Panc1 (cell line): ENCODE measurements at places on chromosomes 5 and 9.

DNA sequence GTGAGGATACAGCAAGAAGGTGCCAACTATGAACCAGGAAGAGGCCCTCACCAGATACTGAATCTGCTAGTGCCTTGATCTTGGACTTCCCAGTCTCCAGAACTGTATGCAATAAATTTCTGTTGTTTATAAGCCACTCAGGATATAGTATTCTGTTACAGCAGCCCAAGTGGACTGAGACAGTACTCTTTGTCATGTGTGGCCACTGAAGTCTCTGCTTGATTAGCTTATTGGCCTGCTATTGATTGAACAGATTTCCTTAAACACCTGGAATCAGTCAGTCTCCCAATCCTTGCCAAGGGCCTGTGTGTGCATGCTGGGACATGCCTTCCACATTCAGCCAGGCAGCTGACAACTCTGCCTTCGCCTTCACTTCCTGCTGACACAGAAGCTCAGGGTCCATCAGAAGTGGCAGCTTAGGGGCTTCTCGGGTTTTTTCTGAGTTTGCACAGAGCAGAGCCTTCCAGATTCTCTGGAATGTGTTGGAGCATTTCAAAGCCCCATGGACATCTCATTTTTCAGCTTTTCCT, 13.7 kb upstream of the ROR2 start:
- no peak for DNase-seq

- DNase-seq = no peak
These were observed 29.4 kb downstream of the ABITRAM start for GRCh38 chr9:108963459-108964143.

DNA sequence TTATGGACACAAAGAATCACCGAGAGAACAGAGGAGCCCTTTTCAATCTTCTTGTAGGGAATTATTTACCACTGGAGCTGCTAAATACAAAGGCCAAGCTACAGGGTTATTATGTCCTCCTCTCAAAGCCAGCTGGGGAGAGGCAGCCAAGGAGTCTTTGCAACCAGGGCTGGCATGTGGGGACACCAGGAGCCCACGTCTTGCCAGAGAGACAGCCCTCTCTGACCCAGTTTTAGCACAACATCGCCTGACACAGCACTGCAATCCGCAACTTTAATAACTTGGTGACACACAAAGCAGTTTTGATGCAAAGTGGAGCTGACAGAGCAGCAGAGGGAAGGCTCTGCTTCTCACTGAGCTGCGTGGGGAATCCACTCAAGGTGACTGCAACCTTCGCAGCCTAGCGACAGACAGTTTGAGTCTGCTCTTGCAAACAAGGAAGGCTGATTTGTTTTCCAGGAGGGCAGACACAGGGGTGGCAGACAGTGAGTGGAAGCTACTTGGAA, 33.6 kb downstream of the TLR4 start:
- no peak for DNase-seq

GRCh38 chr5:157454273-157454672, 5.7 kb upstream of the NIPAL4 start:
- no peak for DNase-seq

DNA sequence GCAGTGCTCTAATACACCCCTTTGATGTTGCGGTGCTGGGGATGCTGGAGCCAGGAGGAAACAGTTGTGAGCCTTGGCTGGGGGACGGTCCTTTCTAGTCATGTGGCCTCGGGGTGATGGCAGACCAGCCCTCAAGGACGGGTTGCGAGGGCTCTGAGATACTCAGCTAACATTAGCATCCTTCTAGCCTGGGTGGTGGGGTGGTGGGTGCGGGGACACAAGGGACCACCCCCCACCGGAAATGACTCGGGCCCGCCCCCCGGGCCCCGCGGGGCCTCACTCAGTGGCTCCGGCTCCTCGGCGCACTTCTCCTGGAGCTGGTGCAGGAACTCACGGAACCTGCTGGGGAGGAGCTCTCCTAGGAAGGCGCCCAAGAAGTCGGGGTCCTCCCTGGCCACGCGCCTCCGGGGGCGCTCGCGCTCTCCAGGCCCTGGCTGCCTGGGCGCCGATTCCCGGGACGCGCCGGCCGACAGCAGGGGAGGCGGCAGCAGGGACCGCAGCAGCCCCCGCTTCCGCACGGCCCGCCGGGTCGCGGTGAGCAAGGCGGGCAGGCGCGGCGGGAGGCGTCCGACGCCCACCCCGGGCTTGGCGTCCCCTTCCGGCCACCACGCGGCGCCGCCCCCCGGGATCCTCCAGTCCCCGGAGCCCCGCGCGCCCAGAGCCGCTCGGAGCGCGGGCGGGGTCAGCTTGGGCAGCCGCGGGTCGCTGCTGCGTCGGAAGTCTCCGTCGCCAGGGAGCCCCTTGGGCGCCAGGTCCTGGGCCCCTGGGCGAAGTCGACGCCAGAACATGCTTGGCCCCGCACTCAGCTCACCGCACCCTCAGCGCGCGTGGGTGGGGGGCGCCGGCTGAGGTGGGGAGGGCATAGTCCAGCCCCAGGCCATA, 873 bp downstream of the C9orf50 start:
- DNase-seq = no peak

GRCh38 chr9:78280982-78281668, 15.8 kb upstream of the PSAT1 start:
- DNase-seq = no peak

DNA sequence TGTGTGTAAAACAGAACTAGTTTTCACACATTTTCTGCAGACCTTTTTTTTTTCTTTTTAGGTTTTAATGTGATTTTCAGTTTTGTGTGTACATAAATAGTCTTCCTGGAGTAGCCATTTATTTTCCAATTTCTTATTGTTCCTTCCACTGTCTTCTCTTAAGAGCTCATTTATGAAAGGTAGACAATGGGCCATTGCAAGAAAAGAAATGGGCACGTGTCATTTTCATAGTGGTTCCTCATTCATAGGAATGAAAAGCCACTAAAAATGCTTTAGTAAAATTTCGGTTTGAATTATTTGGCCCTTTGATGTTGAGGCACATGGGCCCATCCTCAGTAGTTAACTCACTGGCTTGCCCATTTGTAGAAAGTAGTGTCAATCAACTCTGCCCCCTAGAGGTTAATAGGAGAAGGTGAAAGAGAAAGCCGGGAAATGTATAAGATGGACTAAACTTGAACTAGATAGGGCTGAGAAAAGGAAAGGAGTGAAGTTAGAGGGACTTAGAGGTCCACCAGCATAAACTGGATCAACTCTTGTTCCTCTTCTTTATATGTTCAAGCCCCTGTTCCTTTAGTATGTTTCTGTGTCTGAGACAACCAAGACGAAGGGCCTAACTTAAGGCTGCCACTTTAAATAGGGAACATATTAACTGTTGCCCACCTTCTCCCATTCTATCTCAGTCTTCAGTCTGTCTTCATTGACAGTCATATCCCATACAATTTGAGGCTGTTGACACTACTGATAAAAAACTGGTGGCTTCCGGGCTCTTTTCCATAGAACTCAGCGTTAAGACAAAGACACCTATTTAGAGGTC, 72.6 kb downstream of the SMARCA2 start:
- peak; percentile 7 for DNase-seq

DNA sequence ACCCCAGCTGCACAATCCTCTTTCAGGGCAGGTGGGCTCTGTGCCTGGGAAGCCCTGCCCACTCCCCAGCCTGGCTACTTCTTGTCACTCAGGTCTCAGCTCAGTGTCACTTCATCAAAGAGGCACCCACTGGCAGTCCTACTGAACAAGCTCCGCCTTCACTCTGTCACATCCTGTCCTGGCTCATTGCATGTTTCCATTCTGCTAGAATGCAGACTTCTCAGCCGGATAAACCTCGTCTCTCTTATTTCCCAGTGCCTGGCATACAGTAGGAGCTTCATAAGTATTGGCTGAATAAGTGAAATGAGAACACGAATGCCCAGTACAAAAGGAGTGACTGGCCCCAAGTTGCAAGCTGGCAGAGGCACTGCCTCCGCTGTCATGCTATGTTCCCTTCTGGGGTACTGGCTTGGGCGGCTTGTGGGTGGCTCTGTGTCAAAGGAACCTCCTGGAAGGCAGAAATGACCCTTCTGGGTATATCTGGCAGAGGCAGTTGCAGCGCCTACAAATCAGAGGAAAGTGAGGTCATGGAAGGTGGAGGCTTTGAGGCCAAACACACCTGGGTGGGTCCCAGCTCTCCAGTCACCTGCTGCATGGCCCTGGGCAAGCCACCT, 98.3 kb upstream of the PHYKPL start:
- no peak for DNase-seq

- no peak for DNase-seq
These were observed 85.8 kb downstream of the AOPEP start for GRCh38 chr9:94812343-94812742.

DNA sequence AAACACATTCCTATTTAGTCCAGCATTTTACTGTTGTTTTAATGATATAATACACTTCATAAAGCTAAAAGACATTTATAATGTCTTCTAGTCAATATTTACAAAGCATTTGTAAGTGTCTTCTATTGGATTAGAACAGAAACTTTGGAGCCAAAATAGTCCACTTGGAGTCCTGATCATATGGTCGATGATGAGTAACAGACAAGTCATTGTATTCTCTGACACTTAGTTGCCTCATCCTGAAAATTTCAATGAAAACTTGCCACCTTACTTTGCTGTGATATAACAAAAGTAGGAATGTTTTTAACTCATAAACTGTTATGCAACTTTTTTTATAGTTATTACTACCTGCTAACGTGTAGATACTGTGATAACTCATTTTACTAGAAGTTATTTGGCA, 132.5 kb downstream of the GABRB2 start:
- no peak for DNase-seq

- no peak for DNase-seq
These were observed 513 bp downstream of the FAM193B start for GRCh38 chr5:177553671-177554429.

DNA sequence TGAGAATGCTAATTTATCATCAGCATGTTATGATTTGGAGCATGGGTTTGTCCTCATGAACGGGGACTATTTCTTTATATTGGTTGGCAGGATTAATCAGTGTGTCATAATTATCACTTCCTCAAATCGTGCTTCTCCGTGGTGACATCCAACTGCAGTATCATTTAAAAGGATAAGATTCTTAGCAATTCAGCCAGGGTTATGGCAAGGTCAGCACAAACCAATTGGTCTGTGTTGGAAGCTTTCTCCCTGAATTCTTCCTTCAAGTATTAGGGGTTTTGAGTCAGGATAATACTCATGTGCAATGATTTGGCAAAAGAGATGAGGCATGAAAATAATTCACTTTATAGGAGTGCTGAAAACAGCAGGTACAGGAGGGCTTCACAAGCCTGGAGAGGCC, 5.5 kb upstream of the CAMLG start:
- no peak for DNase-seq

GRCh38 chr9:105887679-105888078, 193.3 kb downstream of the TMEM38B start:
- no peak for DNase-seq

DNA sequence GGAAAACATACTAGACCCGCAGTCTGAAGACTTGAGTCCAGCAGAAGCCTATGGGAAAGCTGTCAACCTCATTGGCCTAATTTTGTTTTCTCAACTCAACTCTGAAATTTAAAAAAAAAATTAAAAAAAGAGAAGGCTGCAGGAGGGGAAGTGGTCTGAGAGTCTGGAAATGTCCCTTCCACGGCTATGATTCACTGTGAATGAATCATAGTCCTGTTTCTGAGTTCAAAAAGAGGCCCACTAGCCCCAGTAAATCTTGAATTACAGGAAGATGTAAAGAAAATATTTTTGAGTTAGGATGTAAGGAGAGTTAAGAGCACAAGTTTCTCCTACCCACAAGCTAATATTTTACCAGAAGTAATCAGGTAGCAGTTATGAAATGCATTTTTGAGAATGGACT, 565.5 kb upstream of the DMAC1 start:
- no peak for DNase-seq

DNA sequence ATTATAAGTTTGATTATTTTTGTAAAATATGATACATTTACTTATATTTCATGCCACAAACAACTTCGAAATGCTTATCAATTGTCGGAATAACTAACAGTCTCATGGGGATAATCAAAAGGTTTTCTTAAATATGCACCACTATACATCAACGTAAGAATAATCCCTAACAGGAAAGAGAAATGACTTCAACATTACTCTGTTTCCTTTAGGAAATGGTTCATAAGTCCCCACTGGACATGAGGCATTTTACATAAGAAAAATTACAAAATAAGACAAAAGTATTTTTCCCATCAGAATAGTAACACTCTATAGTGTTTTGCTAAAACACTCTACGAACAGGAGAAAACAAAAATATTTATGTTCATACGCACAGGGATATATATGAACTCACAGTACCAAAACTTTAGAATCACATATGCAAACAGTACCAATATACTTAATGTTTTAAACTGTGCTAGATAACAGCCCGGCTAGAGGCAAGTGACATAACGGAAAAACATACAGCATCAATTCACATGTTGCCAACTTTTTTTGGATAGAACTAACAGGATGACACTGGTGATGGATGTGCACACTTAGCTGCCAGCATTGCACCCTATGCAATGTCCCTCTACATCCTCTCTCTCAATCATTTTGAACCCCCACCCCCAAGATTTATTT, 120.5 kb downstream of the NFIB start:
- no peak for DNase-seq

- DNase-seq = no peak
These were observed 493.1 kb downstream of the ZNF608 start for GRCh38 chr5:124253203-124253810.

GRCh38 chr9:137778914-137779313, 98.7 kb upstream of the CACNA1B start:
- no peak for DNase-seq

DNA sequence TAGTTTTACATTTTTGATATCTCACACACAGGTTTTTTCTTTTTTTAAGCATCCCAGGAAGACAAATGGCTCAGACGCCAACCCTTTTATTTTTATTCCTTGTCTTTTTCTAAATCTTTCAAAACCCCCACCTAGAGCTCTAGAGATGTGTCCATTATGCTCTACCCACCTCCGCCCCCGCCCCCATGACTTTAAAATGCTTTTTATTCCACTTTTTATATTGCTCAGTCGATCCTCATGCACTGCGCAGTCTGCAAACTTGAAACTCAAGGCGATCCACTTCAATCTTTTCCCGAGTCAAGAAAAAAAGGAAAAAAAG, 411 bp upstream of the MAT2B start:
- no peak for DNase-seq

GRCh38 chr9:114860187-114860586, 54.3 kb upstream of the TNFSF15 start:
- no peak for DNase-seq

DNA sequence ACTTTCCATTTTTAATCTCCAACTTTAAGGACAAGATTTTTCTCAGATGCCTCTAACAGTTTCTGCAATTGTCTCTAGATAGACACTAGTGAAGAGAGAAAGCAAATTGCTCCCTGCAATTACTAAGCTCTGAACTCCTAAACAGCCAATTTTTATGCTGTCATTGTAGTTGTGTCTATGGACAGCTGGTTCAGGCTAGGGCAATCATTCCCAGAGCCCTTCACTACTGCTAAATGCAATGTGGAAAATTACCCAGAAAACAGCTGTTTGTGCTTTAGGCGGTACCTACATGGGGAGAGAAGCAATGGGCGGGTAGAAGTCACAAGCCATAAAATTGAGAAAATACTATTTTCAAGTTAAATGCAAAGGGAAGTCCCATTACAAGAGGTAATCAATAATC, 211.6 kb downstream of the SPOCK1 start:
- no peak for DNase-seq

- peak; percentile 55 for DNase-seq
These were observed 714.8 kb downstream of the TLR4 start for GRCh38 chr9:118418887-118419565.
